ENCODE measurements at places on chromosomes 12 and 14.

DNA sequence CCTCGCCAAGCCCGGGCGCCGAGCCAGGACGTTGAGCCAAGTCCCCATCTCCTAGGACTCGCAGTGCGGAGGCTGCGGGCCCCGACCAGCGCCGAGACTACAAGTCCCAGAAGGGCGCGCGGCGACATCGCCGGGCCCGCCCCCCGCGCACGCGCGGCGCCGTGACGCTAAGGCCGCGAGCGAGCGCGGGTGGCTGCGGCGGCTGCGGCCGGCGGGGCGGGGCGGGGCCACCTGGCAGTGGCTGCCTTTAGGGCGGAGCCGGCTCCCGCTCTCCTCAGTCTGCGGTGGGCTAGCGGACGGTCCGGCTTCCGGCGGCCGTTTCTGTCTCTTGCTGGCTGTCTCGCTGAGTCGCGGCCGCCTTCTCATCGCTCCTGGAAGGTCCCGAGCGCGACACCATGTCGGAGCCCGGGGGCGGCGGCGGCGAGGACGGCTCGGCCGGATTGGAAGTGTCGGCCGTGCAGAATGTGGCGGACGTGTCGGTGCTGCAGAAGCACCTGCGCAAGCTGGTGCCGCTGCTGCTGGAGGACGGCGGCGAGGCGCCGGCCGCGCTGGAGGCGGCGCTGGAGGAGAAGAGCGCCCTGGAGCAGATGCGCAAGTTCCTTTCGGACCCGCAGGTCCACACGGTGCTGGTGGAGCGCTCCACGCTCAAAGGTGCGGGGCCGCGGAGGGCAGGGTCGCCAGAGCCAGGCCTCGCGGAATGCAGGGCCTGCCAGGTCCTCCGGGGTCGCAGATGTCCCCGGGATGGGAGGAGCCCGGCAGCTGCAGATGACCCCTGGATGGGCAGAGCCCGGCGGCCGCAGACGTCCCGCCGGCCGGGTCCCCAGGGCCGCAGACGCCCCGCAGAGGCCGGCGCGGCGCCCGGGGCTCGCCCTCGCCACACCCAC is at the start of gene DYNC1H1:
Gene DYNC1H1 (plus strand): TSS at position 277 of the 884 bp plus-strand sequence. CDS start 119 bp downstream, at position 396.
- DNase-seq = peak; percentile 99

DNA sequence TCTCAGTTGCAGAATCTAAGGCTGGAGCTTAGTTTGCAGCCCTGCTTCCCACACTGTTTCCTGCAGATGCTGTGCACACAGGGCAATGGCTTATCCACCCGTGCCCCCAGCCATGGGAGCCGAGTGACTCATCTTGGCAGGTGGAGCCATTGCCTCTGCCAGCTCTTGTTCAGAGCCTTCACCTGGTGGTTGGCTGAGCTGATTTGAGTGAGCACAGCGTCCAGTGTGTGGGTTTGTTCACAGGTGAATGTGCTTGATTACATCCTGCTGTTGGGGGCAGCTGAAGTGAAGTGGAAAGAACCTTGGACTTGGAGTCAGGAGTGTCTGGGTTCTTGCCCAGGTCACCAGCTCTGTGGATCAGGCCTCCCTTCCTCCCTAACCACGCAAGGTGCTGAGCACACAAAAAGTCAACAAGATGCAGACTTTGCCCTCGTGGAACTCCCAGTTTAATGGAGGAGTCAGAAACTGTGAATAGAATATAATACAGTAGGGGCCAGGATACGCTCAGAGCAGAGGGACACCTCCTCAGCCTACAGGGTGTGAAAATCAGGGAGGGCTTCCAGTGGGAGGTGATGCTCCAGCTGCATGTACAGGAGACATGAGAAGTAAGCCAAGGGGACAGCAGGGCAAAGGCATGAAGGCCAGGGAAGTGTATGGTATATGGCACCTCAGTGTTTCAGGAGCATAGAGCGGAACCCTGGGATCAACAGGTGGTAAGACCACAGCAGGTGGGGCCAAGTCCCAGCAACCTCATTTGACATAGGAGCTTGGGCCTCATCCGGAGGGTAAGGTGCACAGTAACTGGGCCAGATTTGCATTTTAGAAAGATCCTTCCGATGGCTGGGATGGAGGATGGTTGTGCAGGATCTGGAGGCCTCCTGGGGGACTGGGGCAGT is 22.8 kb downstream of the JDP2 start:
- peak; percentile 75 for DNase-seq

DNA sequence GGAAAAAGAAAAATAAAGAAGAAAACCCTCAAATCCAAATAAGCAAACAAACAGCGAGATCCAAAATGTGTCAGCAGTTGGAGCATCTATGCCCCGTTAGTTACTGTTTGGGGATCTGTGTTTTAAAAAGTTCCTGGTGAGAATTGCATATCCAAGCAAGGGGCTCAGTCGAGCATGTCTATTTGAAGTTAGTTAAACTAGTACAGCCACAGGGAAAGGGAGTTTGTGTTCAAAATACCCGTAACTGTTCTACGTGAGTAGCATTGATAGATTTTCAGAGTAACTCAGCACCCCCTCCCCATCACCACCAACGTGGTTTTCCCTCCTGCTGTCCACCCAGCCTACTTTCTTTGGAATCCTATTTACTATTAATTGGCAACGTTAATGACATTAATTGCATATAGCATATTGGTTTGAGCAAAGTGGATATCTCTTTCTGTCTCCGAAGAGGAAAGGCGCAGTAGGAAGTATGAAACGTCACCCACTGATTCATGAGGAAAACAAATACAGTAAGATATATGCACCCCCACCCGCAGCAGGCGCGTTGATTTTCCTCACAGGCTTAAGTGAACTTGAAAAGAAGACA is 1.5 kb downstream of the NPAS3 start:
- DNase-seq = no peak

DNA sequence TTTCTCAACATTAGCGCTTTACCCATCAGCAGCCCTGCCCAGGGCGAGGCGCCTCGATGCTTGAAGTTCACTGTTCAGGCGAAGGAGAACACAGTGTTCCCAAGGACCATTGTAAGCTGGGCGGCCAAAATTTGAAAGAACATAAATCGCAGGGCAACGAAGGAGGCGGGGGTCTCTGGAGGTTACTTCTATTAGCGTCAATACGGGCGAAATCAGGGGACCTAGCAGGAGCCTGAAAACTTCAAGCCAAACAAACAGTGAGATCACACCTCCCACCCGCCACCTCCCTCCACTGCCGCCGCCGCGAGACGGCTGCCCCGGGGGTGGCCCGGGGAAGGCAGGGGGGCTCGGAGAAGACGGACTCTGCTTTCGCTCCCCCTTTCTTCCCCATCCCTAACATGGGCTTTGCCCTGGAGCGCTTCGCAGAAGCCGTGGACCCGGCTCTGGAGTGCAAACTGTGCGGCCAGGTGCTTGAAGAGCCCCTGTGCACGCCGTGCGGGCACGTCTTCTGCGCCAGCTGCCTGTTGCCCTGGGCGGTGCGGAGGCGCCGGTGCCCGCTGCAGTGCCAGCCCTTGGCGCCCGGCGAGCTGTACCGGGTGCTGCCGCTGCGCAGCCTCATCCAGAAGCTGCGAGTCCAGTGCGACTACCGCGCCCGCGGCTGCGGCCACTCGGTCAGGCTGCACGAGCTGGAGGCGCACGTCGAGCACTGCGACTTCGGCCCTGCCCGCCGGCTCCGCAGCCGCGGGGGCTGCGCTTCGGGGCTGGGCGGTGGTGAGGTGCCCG is at the start of gene PDZRN4:
Gene PDZRN4 (plus strand): TSS at position 263 of the 783 bp plus-strand sequence.
- DNase-seq = peak; percentile 32

GRCh38 chr14:34044666-34045306 is 93.9 kb upstream of the EGLN3 start:
- no peak for DNase-seq

GRCh38 chr12:103546959-103547358 is 40.1 kb upstream of the STAB2 start:
- DNase-seq = no peak

DNA sequence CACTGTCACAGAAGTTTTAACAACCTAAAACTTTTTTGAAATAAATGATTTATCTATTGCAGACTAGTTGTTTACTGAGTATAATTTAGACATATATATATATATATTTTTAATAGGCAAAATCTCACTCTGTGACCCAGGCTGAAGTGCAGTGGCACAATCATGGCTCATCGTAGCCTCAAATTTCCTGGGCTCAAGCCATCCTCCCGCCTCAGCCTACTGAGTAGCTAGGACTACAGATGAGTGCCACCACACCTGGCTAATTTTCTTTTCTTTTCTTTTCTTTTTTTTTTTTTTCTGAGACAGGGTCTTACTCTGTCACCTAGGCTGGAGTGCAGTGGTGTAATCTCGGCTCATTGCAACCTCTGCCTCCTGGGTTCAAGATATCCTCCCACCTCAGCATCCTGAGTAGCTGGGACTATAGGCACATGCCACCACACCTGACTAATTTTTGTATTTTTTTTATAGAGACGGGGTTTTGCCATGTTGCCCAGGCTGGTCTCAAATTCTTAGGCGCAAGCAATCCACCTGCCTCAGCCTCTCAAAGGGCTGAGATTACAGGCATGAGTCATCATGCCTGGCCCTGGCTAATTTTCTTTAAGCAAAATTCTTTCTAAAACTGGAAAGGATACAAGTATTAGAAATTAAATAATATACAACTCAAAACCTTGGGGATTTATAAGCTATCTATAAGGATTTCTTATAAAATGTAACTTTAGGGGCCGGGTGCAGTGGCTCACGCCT is 23.1 kb downstream of the EEA1 start:
- DNase-seq = no peak

DNA sequence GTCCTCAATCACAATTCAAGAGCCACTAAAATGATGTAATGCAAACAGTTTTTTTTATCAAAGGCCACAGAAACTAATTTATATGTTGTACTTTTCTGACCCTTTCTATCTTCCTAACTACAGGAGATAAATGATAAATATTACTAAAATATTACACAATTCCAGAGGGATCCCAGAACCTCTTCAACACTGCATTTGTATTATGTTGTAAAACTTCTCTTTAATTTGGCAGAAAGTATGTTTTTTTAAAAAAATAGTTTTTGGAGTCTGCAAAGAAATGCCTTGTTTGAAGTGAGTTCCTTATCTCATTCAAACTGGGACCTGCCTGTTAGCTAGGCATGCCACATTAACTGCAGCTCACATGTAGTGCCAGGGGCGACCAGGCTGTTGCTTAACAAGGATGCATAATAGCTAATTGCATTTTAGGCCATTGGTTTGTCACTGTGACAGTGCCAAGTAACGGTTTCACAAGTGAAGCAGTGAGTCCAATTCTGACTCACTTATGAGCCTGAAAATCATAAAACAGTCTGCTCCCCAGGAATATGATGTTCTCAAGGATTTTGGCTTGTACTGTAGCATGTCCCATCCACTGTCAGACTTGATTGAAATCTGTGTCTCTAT is 266.9 kb downstream of the KTN1 start:
- peak; percentile 43 for DNase-seq

DNA sequence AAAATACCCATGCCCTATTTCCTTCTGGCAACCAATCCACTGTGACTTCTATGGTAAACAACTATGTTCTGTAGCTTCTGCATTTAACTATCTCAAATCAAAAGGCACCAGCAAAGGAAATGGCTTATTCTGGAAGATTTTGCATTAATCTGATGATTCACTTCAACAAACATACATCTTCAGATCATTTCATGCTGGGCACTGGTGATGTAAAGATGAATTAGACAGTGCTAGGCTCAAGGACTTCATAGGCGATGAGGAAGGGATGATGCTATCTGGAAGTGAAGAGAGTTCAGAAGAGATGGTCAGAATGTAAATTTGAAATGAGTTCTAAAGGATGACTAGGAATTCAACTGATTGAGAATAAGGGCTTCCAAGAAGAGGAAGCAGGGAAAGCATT is 363.3 kb downstream of the PAWR start:
- no peak for DNase-seq

- DNase-seq = no peak
Measured at GRCh38 chr12:104652358-104652757, 195.6 kb downstream of the CHST11 start.

GRCh38 chr12:43320281-43320680 is 231.7 kb downstream of the ADAMTS20 start:
- DNase-seq = no peak

DNA sequence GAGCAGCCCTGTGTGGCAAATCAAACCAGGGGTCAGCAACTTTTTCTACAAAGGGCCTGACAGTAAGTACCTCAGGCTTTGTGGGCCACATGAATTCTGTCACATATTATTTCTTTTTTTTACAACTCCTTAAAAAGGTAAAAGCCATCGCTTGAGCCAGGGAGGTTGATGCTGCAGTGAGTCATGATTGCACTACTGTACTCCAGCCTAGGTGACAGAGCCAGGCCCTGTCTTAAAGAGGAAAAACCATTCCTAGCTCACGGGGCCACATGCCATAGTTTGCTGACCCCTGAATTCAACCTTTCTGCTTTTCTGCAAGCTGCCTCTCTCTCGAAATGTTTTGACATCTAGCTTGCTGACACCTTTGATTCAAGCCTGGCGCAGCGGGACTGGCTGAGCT is 55.1 kb upstream of the CORO1C start:
- peak; percentile 31 for DNase-seq

- no peak for DNase-seq
Measured at GRCh38 chr14:88209273-88209672, 113.8 kb downstream of the KCNK10 start.

GRCh38 chr14:100340423-100340813 is 17.3 kb downstream of the SLC25A47 start:
- no peak for DNase-seq

- no peak for DNase-seq
Measured at GRCh38 chr14:101294136-101294535, 267.2 kb upstream of the DIO3 start.

- no peak for DNase-seq
Measured at GRCh38 chr12:108914121-108914531, 34.2 kb downstream of the DAO start.

DNA sequence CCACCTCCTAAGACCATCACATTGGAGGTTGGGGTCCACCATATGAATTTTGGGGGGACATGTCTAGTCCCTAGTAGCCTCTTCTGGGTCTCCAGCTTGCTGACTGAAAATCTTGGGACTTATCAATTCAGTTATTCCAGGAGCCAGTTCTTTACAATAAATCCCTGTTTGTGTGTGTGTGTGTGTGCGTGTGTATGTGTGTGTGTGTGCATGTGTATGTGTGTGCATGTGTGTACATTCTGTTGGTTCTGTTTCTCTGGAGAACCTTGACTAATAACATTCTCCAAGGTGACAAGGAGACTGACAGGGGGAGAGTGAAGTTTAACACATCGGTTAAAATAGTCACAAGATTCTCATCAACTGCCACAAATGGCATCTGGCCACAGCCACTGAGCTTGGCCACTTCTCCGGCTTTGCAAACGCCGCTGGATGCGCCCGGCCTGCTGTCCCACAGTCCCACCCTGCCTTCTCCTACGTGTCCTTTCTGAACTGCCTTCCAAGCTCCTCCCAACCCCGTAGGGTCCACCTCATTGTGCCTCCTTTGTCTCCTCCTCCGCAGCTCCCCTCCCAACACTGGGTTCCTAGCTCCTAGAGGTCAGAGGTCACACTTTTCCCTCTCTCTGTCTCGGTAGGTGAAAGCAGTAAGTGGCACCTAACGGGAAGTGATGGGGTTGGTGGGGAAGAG is 88.1 kb upstream of the DIO3 start:
- no peak for DNase-seq

GRCh38 chr14:100602621-100603230 is 15.5 kb upstream of the BEGAIN start:
- no peak for DNase-seq
